Suprapubic skin (tissue), 4 donors: ENCODE measurements at places on chromosomes 7 and 10. TPM values are rescaled to one million over a fixed set of nuclear protein-coding genes. Genes with fewer than 3 reads are reported as not detected.

PRSS1 gene
- total RNA-seq = not detected

OGA gene
- 423 TPM for total RNA-seq

KIF11 gene
- 4.3 TPM for total RNA-seq

C10orf67 gene
- 1.5 TPM for total RNA-seq

STX1A gene
- total RNA-seq = 6.0 TPM

GBX1 gene
- not detected for total RNA-seq

MMRN2 gene
- 77.6 TPM for total RNA-seq

PLAC9 gene
- 5.6 TPM for total RNA-seq

SSMEM1 gene
- total RNA-seq = not detected

CTTNBP2 gene
- total RNA-seq = 6.3 TPM

MBL2 gene
- total RNA-seq = not detected

MYH16 gene
- total RNA-seq = not detected

GRID2IP gene
- total RNA-seq = 0.64 TPM

HOXA9 gene
- 64.8 TPM for total RNA-seq

FAM25G gene
- total RNA-seq = 40.4 TPM

TMEM213 gene
- total RNA-seq = 11.4 TPM

SPAG6 gene
- total RNA-seq = 1.1 TPM

SPDYE5 gene
- not detected for total RNA-seq

C10orf143 gene
- 1.1 TPM for total RNA-seq

ANXA8 gene
- 98.0 TPM for total RNA-seq
